ENCODE measurements at places on chromosomes 16 and 17.

DNA sequence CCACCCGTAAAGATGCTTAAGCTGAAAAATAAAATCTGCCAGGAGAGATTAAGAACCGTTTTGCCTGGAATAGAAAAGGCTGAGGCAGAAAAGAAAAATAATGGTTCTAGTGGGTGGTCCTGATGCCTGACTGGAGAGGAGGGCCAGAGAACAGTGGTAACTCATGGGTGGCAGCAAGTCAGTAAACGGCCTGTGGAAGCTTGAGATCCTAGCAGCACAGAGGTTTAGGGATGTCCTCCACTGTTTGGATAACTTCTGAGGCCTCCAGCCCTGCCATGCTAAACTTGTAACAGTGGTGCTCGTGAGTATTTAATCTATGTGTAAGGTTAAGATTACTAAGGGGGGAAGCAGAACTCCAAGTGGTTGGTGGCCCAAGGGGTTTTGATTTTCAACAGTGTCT is 21.2 kb upstream of the PHAF1 start:
- DNase-seq = no peak

DNA sequence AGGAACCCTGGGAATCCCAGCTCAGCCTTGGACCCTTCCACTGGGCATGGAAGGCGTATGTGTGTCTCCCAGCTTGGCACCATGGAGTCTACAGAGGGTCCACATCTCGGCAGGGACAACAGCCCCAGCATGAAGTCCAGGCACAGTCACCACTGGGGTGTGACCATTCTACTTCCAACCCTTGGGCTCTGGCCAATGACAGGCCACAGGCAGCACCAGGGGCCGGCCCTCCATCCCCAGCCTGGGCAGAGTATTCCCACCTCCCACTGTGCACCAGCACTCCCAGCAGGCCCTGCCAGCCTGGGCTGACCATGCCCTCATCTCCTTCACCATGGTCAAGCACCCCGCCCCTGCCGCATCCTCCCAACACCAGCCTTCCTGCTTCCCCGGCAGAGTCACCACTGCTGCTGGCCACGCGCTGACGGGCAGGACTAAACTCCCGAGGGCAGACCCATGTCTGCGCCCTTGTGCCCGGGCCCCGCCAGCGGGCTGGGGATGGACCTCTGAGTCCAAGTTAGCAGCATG is 9.5 kb upstream of the PPP1R27 start:
- no peak for DNase-seq

DNA sequence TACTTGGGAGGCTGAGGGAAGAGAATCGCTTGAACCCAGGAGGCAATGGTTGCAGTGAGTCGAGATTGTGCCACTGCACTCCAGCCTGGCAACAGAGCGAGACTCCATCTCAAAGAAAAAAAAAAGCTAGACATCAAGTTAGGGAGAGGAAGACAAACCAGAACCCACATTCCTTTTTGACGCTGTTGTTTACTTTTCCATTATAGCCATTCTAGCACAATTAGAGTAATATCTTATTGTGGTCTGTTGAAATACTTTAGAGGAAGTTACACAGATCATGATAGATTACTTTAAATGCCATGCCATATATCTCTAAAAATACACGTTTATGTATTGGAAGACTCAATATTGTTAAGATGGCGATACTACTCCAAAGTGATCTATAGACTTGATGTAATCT is 16.5 kb upstream of the ABCC1 start:
- DNase-seq = no peak

GRCh38 chr16:49580751-49581303 is 207.2 kb downstream of the C16orf78 start:
- no peak for DNase-seq

DNA sequence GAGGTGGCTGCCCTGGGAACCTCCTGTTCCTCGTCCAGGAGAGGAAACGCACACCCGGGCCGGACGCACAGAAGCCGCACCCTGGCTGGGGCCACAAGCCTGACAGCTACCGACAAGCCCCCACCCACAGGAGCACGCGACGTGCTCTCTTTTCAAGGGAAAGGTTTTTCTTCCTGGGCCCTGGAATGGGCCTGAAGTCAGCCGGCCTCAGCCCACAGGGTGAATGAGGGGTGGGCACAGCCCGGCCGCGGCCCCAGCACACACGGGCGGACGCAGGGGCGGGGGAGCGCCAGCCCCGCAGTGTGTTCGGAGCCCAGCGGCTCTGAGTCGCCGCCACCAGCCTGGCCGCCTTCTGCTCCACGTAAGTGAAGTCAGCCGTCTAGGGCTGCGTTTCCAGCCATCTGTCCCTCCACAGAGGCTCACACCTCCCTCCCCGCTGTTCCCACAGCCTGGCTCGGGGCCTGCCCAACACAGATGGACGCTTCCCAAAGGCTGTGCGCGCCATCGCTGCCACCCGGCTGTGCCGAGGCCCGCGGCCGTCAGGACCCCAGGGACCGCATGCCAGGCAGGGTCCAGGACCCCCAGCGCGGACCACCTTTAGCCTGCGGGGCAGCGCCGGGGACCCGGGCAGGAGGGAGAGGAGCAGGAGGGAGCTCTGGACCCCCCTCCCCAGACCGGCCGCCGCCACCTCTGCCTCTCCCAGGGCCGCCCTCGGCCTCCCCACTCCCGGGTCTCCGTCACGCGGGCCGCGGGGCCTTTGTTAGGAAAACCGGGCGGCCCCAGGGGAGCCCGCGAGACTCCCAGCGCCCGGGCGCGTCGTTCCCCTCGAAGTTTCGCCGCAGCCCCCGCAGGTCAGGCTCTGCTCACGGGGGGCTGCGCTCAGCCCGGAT is 36.8 kb downstream of the CBFA2T3 start:
- no peak for DNase-seq
